ENCODE measurements at places on chromosomes 16 and 17.

- no peak for DNase-seq
These were observed 10.3 kb downstream of the MMP2 start for GRCh38 chr16:55489119-55489955.

DNA sequence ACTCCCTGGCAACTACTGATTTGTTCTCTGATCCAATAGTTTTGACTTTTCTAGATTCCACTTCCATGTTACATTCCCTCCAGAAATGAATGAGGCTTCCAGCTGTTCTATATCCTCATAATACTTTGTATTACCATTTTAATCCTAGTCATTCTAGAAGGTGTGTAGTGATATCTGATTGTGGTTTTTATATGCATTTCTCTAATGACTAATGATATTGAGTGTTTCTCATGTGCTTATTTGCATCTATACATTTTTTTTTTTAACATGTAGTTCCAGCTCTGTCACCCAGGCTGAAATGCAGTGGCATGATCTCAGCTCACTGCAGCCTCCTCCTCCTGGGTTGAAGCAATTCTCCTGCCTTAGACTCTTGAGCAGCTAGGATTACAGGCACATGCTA is 7.3 kb downstream of the ADGRG5 start:
- DNase-seq = no peak

DNA sequence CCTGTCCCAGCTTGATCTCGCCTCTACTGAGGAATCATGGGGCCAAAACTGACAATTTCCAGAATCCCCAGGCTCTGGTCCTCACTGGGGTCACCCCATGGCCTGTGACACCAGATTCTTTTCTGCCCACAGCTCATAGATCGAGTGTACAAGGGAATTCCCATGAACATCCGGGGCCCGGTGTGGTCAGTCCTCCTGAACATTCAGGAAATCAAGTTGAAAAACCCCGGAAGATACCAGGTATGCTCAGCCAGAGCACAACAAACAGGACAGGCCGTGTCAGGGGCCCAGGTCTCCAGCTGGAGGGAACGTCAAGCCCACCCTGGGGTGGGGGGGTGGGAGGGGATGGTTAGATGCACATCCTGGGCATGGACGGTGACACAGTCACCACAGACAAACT is 17.5 kb downstream of the USP6 start:
- no peak for DNase-seq

GRCh38 chr17:1907909-1908698 is 78.3 kb downstream of the RPA1 start:
- no peak for DNase-seq

DNA sequence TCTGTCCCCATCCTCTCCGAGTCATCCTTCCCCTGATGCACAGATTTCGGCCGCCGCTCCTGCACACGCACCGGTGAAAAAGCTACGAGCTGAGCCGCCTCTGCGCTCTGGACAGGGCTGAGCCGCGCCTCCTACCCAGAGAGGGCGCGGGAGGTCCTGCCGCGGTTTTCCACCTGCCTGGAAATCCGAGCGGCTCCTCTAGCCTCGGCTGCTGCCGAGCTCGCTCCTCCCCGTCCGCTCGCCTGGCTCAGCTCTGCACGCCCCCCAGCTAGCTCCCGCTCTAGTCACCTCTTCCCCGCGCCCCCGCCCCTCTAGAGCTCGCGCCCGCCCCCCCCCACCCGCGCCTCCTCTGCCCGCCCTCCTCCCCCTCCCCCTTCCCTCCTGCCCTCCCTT is 198 bp upstream of the SHISA9 start:
- no peak for DNase-seq

DNA sequence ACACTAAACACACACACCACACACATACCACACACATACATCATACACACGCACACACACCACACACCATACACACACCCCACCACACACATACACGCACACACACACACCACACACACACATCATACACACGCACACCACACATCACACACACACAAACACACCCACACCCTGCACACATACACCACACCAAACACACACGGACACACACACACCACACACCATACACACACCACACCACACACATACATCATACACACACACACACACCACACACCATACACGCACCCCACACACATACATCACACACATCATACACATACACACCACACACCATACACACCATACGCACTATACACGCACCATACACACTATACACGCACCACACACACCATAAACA is 3.7 kb upstream of the SOX8 start:
- no peak for DNase-seq

DNA sequence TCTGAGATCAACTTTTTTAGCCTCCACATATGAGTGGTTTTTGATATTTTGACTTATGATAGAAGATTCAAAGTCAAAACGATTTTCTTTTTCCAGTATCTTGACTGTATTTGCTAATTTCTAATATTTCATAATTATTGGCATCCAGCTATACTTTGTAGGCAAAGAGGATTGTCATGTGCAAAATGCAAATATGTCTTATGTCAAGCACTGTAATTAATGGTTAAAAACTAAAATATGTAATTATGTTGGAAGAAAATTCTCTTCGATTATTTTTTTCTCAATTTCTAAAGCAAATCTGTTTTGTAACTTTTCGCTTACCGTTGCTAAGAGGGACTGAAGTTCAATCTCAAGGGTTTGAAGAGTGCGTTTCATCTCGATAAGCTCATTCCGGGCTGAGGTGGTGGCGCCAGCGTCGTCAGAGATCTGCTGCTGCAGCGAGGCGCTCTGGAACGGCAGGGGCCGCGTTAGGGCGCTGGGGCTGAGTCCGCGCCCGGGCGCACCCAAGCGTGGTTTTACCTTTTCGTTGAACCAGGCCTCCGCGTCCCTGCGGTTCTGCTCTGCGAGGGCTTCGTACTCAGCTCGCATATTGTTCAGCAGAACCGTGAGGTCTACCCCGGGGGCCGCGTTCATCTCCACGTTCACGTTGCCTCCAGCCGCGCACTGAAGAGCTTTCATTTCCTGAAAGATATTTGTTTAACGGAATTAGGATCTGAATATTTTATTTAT is 3.0 kb downstream of the KRT27 start:
- no peak for DNase-seq

- DNase-seq = no peak
These were observed 70.2 kb downstream of the ZZEF1 start for GRCh38 chr17:4072487-4073157.

DNA sequence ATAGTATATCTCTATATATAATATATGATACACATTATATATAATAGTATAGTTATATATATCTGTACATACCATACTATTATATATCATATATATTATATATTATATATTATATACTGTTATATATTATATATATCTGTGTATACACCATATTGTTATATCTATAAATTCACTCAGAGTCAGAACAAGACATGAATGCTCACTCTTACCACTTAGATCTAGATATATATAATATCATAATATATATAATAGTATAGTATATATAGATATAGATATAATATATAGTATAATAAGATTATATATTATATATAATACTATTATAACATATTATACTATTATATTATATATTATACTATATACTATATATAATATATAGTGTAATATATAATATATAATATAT is 9.3 kb downstream of the ACSM2B start:
- no peak for DNase-seq

Data from stimulated activated CD8-positive, alpha-beta memory T cell treated with anti-CD3 and anti-CD28 coated beads, Interleukin-2, amount 100 ng/mL, for 1 hour (primary cell).